ENCODE measurements at places on chromosomes 16 and 17.

- DNase-seq, result no peak
These were observed 496.5 kb downstream of the TOX3 start for GRCh38 chr16:52050418-52050817.

GRCh38 chr17:19449656-19450055, 38.6 kb downstream of the RNF112 start:
- no peak for DNase-seq

DNA sequence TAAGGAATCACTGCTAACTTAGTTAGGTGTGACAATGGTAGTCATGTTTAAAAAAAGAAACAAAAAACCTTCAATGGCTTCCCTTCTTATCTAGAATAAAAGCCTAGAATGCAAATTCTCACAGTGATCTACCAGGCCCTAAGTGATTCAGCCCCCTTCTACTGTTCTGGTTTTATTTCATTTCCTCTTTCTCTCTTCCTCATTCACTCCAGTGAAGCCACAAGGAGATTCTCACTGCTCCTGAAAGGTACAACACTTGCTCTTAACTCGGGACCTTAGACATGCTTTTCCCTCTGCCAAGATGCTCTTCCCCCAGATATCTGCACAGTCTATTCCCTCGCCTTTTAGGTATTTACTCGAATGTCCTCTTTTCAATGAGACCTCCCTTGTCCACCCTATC, 3.7 kb downstream of the PIGS start:
- DNase-seq, result no peak

DNA sequence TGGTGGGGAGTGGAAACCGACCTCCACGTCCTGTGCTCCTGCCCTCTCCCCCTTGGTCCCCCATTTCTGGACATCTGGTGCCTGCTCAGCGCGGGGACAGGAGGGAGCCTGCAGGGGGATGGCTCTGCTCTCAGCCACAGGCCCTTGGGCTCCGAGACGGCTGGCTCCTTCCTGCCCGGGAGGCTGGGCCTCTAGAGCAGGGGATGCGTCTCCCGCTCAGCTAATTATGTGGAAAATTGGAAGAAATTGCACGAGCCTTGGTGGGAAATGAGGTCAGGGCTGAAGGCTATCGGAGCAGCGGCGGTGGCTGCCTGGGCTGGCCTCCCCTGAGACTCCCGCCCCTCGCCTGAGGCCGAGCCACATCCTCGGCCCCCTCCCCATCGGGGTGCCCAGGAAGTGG, 154.6 kb upstream of the CIBAR2 start:
- DNase-seq, result no peak

- DNase-seq, result no peak
These were observed 6.3 kb upstream of the RAB37 start for GRCh38 chr17:74730491-74731346.

DNA sequence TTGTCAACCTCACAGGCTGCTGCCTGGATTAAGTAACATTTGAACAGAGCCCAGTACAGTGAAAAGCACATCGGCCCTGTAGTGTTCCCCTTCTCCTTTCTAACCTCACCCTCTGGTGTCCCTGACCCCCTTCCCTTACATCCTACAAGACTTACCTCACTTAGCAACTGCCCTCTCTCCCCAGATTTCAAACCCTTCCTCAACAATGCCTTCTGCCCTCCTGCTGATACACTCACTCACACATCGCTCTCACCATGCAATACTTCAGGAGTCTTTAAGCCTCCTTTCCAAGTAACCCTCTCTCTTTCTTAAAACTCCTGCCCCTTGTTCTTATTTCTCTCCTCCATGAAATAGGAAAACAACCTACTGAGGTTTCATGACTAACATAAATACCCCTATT, 17.8 kb downstream of the ZZEF1 start:
- DNase-seq, result no peak

- DNase-seq, result no peak
These were observed 15.8 kb upstream of the CCL5 start for GRCh38 chr17:35895636-35896587.

GRCh38 chr16:88678224-88678979, 7.9 kb downstream of the SNAI3 start:
- DNase-seq, result no peak

DNA sequence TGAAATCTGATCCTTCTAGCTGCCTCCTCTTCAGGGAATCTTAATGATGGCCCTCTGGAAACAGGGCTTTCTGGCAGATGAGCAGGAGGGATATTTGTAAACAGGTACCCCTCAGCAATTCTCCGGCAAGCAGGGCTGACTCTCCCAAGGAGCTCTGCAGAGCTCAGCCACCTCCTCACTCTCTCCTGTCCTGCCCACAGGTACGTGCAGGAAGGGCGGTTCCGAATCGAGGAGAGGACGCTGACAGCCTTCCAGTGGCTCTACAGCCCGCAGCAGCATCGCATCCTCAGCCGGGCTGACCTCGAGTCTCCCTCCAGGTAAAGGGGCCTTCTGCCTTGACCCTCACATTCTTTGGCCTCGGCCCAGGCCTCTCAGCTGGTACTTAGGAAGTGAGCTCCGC, 20.7 kb upstream of the CCDC92B start:
- no peak for DNase-seq

GRCh38 chr17:850851-851763, 69.0 kb downstream of the MRM3 start:
- DNase-seq, result no peak

- DNase-seq, result peak; percentile 100
These were observed 1.4 kb upstream of the BAHCC1 start for GRCh38 chr17:81393684-81394376.

GRCh38 chr17:76870377-76870714, 2.1 kb downstream of the MGAT5B start:
- no peak for DNase-seq

- DNase-seq, result peak; percentile 34
These were observed 76.4 kb downstream of the TOX3 start for GRCh38 chr16:52470585-52470984.

- no peak for DNase-seq
These were observed 28.7 kb downstream of the CHD9NB start for GRCh38 chr16:53024045-53024444.

GRCh38 chr16:7547736-7548135, 215.1 kb downstream of the RBFOX1 start:
- DNase-seq, result peak; percentile 38
